ENCODE measurements at places on chromosomes 11 and 22.

- no peak for DNase-seq
Measured at GRCh38 chr11:43440486-43440885, 81.8 kb downstream of the TTC17 start.

DNA sequence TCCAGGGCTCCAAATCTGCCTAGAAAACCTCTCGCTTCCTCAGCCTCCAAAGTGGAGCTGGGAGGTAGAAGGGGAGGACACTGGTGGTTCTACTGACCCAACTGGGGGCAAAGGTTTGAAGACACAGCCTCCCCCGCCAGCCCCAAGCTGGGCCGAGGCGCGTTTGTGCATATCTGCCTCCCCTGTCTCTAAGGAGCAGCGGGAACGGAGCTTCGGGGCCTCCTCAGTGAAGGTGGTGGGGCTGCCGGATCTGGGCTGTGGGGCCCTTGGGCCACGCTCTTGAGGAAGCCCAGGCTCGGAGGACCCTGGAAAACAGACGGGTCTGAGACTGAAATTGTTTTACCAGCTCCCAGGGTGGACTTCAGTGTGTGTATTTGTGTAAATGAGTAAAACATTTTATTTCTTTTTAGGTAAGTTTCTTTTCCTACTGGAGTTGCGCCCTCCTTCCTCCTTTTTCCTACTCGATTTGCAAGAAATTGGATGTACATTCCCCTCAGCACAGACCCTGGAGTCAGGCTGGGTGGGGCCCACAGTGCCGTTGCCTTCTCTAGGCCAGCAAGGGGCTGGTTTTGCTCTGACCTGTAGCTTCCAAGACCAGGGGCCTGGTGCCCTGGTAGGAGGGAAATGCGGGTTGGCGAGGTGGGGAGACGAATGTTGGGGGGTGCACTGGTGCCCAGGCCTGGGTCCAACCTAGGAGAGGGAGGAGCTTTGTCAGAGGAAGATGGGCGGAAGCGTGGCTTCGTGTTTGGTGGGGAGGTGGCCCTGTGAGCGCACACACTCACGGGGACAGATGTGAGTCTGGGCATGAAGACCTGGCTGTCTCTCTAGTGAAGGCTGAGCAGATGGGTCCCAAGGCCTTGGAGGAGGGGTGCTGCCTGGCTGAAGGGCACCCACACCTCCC is 50.6 kb downstream of the ST14 start:
- DNase-seq = no peak

- DNase-seq = no peak
Measured at GRCh38 chr11:134013518-134013917, 55.4 kb upstream of the JAM3 start.

- DNase-seq = no peak
Measured at GRCh38 chr11:42066113-42066512, 606.7 kb upstream of the LRRC4C start.

GRCh38 chr11:110573411-110573810 is 138.8 kb downstream of the ARHGAP20 start:
- DNase-seq = no peak

DNA sequence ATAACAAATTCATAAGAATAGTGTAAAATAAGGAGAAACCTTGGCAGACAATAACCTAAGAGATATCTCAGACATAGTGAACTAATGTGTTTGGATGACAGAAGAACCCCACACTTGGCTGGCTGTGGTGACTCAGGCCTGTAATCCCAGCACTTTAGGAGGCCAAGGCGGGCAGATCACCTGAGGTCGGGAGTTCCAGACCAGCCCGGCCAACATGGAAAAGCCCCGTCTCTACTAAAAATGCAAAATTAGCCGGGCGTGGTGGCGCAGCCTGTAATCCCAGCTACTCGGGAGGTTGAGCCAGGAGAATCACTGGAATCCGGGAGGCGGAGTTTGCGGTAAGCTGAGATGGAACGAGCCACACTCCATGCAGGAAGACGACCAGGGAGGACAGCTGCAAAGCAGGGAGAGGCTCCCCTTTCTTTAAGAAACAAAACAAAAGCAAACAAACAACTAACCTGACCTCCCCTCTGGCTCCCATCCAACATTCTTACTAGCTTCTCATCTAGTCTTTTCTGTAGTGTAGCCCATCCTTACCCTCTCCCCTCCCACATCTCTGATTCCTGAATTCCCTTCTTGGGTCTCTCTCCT is 84.2 kb downstream of the ZNF280B start:
- no peak for DNase-seq

- no peak for DNase-seq
Measured at GRCh38 chr11:75236062-75236461, 4.5 kb upstream of the TPBGL start.
